ENCODE measurements at places on chromosomes 13 and 19.
A peak's percentile ranks its signal among the peaks of the same experiment; 100 is the strongest.

DNA sequence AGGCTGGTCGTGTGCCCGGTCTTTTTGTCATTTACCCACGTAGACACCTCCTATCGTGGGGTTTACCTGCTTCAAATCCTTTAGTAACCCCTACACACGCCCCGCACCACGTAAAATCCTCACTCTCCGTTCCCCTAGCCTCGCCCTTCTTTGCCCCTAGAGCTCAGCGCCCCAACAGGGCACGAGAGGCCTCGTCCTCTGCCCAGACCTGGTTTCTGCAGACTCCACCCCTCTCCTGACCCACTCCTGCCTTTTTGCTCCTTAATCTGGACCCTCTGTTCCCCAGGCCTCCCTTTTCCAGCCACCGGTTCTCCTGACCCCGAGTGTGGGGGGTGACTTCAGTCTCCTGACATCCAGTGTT, 412 bp downstream of the ZNF528 start:
- DNase-seq: no peak

- DNase-seq: peak; percentile 12
Measured at GRCh38 chr13:44243198-44243857, 130.3 kb upstream of the SERP2 start.

- DNase-seq: no peak
Measured at GRCh38 chr13:106350208-106350607, 185.3 kb downstream of the EFNB2 start.

GRCh38 chr13:53612200-53612599, 583.6 kb downstream of the OLFM4 start:
- no peak for DNase-seq

GRCh38 chr19:36198119-36198518, 16.3 kb downstream of the ZNF565 start:
- no peak for DNase-seq

DNA sequence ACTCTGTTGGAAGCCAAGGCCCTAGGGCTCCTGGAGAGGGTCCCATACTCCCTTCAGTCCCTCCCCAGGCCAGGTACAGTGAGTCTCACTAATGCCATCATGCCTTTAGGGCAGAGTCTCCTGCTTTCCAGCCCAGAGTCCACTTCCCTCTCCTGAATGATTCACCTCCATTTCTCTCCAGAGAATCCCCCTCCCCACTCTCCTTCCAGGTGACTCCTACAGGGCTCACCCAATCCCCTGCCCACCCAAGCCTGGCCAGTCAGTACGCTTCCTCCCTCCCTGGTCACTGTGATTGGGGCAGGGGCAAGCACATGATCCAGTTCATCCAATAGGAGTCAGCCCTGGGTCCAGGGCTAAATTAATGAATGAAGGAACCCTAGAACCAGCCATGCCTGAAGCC, 35.0 kb upstream of the PNMA8B start:
- DNase-seq: no peak

DNA sequence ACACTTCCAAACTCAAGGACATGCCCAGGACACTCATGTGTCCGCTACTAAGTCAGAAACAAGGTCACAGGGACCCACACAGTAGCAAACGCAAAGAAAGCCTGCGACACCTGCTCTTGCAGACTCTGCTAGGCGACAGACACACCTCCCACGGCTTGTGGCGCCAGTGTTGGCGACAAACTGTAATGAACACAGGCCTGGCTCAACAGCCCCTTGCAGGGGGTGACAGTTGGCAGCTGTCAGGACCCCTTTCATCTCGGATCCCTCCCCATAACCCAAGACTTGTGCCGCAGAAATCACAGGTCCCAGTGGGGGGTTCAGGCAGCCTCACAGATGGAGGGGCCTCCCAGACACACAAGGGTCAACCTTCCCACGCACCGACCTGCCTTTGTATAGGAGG, 364 bp downstream of the CKM start:
- DNase-seq: no peak

DNA sequence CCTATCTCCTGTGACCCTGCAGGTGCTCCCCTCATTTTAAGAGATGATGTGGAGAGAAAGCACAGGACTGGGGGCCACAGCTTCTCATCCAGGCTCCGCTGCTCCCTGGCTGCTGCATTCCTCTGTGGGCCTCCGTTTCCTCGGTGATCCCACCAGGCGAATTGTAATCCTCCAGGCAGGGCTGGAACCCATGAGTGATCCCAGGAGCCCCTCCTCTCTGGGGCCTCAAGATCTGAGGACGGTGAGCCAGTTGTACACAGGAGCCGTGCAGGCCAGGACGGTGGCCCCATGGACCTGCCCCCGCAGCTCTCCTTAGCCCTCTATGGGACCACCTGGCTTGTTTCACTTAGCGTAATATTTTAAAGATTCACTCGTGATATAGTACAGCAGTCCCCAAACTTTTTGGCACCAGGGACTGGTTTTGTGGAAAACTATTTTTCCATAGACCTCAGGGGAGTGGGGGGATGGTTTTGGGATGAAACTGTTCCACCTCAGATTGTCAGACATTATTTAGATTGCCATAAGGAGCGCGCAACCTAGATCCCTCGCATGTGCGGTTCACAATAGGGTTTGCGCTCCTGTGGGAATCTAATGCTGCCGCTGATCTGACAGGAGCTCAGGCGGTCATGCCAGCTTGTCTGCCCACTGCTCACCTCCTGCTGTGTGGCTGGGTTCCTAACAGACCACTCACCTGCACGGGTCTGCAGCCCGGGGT, 5.6 kb downstream of the FFAR3 start:
- DNase-seq: no peak

GRCh38 chr13:107241381-107241780, 673.4 kb upstream of the ARGLU1 start:
- DNase-seq: no peak

DNA sequence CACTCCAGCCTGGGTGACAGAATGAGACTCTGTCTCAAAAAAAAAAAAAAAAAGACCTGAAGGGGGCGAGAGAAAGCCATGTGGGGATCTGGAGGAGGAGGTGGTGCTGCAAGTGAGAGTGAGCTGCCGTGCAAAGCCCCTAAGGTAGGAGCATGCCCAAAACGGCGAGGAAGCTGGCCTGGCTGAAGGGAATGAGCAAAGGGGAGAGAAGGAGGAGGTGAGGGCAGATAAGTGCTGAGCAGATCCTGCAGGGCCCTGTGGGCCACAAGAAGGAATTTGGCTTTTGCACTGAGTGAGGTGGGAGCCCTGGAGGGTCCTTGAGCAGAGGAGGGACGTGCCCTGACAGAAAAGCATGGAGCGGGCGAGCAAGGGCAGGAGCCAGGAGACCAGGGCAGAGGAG, 19.4 kb upstream of the ADGRE5 start:
- no peak for DNase-seq

- no peak for DNase-seq
Measured at GRCh38 chr13:97884707-97885468, 68.6 kb upstream of the IPO5 start.

- DNase-seq: no peak
Measured at GRCh38 chr13:110128546-110128945, 178.4 kb downstream of the COL4A1 start.

GRCh38 chr13:113786262-113786841, 27.3 kb downstream of the TMEM255B start:
- DNase-seq: no peak

- no peak for DNase-seq
Measured at GRCh38 chr13:109249780-109250528, 536.4 kb downstream of the IRS2 start.

GRCh38 chr19:19444681-19445155, 39.2 kb downstream of the GATAD2A start:
- DNase-seq: peak; percentile 29

DNA sequence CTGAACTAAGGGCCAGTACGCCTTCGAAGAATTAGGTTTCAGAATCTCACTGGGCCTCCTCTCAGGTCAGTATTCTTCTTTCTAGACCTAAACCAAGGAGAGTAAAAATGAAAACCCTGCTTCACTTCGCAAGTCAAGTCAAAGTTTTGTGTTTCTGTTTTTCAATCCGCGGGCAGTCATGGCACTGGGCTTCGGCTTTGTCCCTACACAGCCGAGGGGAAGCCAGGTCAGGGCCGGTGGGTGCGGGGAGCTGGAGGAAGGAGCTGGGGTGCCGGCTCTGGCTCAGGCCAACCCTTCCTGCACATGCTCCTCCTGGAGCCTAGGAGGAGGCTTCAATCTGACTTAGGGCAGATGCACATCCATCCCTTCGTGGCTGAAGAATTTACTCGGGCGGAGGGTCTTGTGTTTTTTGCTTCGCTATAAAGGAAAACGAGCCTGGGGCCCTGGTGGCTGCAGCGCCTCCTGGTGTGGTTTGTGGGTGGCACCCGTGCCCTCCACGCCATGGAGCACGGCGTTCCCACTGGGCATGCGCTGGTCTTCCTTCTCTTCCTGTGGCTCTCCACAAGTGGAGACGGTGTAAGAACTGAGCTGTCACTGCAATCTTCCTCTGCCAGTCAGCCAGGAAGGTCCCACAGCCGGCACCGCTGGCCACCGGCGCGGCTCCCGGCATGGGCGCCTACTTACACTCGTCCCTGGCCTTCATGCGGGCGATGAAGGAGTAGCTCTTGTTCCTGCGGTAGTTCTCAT, 22.5 kb downstream of the C19orf44 start:
- no peak for DNase-seq

DNA sequence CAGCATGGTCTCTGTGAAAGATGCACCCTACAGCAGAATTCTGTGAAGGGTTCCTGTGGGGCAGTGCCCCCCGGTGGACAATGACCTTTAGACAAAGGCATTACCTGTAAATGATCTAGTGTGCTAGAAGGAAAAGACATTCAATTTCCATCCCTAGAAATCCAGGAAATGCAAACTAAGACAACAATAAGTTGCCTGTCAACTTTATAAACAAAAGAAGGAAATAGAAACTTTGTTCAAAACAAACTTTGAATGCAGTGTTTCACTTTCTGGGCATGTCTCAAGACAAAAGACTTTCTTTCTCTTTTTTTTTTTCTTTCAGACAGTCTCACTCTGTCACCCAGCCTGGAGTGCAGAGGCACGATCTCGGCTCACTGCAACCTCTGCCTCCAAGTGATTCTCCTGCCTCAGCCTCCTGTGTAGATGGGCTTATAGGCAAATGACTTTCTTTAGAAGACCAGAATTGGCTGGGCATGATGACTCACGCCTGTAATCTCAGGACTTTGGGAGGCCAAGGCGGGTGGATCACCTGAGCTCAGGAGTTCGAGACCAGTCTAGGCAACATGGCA, 15.5 kb downstream of the TEX101 start:
- no peak for DNase-seq

GRCh38 chr13:42420304-42420703, 148.4 kb downstream of the AKAP11 start:
- DNase-seq: peak; percentile 73

- peak; percentile 83 for DNase-seq
Measured at GRCh38 chr19:11293433-11294389, 2.2 kb upstream of the TSPAN16 start.

DNA sequence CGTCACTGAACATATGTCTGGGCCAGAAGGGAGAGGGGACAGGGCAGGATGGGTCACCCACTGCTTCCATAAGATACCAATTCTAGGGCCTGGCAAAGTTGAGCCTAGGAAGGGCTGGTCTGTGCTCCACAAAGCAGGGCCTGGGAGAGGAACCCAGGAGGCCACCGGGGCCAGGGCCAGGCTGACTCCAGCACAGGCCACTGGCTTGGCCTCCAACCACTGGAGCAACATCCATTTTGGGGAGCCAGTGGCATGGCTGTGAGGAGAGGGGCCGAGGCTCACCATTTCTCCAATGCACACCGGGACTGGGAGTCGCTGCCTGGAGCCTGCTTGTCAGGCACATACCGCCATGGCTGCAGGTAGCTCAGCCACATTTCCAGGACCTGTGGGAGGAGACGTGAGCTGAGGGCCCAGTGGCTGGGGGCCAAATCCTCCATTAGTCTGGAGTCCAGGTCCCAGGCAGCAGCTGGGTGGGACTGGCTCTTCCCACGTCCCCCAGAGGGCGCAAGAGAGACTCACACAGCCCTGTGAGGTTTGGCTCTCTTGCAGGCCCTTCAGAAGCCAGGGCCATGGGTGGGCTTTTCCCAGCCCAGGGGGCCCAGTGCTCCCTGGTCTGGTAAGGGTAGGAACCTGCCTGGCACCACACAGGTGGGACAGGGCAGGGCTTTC, 27.7 kb downstream of the TUBA3C start:
- no peak for DNase-seq

- peak; percentile 47 for DNase-seq
Measured at GRCh38 chr19:45250832-45251451, at the start of gene MARK4. Gene MARK4 (plus strand): TSS chr19:45251271. CDS start chr19:45251589, 318 bp downstream.

GRCh38 chr19:19056636-19057275, 7.0 kb upstream of the SLC25A42 start:
- DNase-seq: no peak

GRCh38 chr13:27370305-27370872, 54.0 kb upstream of the GTF3A start:
- DNase-seq: no peak

DNA sequence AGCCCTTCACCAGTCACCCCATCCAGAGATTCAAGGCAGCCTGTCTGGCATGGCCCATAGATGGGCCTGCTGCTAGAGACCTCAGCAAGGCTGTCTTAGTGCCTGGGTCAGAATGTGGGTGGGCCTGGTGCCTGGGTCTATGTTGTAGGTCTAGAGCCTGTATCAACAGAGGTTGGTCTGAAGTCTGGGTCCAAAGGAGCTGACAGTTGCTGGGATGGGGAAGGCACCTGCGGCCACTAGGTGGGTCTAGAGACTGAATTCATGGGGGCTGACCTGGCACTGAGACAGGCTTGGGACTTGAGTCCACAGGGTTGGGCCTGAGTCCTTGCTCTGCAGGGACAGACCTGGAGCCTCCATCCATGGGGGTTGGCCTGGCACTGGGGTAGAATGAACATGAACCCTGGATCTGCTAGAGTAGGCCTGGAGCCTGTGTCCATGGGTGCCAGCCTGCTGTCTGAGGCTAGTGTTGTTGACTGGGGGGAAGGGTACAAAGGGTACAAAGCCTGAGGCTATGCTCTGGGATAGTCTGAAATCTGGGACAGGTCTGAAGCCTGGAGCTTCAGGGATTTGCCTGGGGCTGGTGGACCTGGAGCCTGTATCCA, 516.8 kb downstream of the OLFM4 start:
- DNase-seq: no peak

GRCh38 chr19:46955813-46956371, 63.7 kb upstream of the NPAS1 start:
- peak; percentile 26 for DNase-seq

DNA sequence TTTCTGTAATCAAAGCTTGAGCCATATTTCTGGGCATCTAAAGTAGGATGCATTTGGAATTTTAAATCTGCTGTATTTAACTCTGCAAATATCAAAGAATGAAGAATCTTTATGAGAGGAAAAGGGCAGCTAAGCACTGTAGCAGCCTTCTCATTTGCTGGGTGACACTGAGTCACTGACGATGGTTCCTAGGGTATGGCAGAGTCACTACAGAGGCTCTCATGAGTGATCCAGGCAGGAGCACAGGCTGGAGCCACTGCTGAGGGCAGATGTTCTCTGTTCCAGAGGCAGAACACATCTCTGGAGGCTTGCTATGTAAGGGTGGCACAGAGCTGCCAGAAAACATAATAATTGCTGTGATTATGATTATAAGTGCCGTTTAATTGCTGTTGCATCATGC, 340.7 kb upstream of the HTR2A start:
- no peak for DNase-seq

DNA sequence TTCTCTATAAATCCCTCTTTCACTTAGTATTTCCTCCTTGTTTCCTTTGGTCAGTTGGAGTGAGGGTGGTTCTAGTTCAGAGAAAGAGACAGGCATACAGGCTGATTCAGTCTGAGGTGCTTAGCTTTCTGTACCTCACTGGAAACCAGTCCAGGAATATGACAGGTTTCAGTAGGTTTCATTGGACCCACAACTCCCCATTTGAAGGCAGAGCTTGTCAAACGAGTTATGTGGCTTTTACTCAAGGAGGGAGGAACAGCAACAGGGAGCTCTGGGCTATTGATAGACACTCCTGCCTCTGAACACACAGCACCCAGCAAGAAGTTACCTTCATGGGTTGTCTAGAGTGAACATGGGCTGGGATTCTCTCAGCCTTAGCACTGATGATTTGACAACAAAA, 14.5 kb downstream of the ACTN4 start:
- DNase-seq: no peak

Measured in T-helper 2 cell treated with Interferon-gamma antibody and Interleukin-4, amounts not matched to agents 5 μg/mL and 100 μg/mL, for 36 hours (primary cell).